ENCODE measurements at places on chromosomes 11 and 22.

- DNase-seq: no peak
These were observed 57.5 kb downstream of the ANO1 start for GRCh38 chr11:70135625-70136059.

- peak; percentile 70 for DNase-seq
These were observed 20.6 kb downstream of the APOBEC3H start for GRCh38 chr22:39117585-39118191.

DNA sequence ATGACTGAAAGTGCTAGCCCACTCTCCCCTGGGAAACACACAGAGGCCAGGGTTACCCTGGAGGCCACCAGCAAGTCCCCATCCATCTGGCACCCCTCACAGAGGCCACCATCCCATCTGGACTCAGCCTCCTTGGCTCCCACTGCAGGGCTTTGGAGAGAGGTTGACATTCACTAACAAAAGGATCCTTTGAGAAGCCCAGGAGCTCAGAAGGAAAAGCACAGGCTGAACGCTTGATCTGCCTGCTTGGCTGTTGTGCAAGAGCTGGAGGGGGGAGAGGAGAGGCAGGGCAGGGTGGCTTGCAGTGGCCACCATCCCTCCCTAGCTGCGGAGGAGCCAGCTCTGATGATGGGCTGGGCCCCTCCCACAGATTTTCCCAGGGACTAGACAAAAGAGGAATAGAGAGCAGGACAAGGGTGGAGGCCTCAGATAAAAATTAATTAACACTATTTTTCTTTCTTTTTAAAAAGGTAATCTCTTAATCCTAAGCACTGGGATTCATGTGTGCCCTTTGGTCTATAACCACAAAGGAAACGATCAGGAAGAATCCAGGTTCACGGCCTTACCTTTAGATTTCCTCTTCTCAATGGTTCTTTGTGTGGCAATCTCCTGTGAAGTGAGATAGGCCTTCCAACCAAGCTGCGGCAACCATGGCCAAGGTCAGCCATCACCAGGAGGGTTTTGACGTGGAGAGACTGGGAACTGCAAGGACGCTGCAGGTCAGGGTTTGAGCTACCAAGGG lies 154.7 kb downstream of the BARX2 start:
- no peak for DNase-seq

DNA sequence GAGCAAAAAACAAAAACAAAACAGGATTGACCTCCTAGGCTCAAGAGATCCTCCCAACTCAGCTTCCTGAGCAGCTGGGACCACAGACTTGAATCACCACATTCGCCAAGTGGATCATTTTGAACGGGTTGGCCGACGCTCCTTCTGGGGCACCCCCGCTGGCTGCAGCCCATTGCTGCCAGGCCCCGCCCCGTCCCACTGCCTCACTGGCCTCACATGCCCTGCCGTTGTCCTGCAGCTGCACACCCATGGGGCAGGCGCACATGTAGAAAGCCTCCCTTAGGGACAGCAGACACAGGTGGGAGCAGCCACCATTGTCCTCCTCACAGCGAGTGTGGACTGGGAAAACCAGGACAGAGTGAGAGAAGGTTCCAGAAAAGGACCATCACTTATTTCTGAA lies 154.5 kb downstream of the CRYBB2 start:
- DNase-seq: no peak

- DNase-seq: no peak
These were observed 35.3 kb downstream of the RTN4R start for GRCh38 chr22:20232781-20233180.

DNA sequence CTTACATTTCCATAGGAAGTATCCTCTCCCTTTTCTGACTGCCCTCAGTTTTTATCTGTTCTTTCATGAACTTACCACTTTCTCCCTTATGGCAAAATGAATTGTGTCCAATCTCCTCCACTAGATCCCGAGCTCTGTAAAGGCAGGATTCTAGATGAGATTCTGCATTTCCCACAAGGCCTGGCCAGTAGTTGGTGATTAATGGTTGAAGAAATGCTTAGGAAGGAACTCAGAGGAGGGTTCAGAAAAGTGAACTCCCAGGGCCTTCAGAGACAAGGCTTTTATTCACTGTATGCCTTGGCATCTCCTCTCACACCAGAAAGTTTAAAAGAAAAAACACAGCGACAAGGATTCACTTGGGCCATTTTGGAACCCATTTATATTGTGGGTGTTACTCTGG lies 66.2 kb downstream of the CCDC81 start:
- DNase-seq: no peak

- DNase-seq: no peak
These were observed 98.3 kb upstream of the HSD17B12 start for GRCh38 chr11:43582024-43582862.

DNA sequence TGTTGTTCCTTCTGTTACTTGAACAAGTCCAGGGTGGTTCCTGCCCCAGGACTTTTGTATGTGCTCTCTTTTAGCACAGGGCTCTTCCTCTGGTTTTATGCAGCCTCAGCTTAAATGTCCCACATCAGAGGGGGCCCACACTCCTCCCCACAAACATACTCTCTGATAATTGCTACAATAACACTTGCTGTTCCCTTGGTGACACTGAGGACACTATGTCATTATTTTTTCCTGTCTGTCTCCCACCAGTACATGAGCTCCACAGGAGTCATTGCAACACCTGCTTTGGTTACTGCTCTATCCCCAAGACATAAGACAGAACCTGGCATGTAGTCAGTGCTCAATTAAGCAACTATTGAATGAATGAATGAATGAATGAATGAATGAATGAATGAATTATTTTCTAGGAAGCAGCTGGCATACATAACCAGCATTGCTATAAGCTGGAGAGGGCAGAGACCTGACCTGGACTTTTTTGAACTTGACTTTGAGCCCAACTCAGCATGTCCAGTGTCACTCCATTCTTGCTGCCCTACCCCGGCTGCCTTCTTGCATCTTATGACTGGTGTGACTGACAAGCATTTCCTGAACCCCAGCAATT lies 7.5 kb upstream of the WNT7B start:
- no peak for DNase-seq

DNA sequence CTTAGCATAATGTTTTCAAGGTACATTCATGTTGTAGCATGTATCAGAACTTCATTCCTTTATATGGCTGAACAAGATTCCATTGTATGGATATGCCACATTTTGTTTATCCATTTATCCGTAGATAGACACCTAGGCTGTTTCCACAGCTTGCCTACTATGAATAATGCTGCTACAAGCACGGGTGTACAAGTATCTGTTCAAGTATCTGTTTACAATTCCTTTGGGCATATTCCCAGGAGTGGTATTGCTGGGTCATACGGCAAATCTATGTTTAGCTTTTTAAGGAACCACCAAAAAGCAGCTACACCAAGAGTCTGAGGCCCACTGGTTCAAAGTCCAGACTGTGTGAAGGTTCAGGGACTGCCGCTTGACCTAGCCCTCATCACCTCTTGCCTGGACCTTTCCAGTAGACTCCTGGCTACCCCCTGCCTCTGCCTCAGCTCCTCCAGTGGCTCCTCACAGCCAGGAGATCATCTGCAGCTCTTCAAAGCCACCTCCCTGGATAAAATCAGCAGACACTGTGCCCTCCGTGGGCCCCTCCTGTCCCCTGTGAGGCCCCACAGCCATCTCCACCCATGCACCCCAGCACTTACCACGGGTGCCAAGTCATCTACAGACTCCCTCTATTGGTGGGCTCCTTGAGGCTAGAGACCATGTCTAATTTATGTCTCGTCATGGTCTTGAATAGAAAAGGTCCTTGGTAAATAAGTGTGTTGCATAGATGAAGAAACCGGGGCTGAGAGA lies 160.3 kb downstream of the MN1 start:
- DNase-seq: no peak

DNA sequence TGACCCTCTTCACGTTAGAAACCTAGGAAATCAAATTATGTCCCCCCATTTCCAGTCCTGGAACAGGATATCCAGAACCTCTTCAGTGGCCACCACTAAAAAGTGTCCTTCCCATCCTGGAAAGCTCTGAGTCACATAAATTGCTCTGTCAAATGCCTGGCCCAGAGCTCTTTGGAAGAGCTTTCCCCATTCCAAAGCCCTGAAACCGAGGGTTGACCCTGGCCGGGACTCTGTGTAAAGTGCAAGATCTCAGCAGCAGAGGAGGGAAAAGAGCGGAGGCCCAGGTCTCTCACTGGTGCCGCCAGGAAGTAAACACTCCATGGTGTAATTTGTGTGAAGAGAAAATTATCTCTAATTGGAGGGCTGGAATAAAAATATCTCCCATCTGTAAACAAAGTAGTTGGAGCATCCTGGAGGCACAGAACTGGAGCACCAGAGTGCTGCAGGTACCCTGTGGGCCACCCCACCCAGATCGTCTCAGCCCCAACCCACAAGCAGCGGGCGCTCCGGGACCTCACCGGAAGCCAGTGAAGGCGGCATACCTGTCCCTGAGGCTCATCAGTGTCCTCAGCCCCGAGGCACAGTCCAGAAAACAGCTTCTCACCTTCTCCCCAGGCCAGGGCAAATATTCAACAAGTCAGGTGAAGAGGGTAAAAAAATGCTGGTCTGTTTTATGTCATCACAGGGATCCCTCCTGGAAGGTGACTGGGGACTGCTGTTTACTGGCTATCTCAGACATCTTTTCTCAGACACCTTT lies 4.7 kb upstream of the JAM3 start:
- no peak for DNase-seq

- DNase-seq: no peak
These were observed 453.1 kb downstream of the SOX6 start for GRCh38 chr11:15903246-15903645.

DNA sequence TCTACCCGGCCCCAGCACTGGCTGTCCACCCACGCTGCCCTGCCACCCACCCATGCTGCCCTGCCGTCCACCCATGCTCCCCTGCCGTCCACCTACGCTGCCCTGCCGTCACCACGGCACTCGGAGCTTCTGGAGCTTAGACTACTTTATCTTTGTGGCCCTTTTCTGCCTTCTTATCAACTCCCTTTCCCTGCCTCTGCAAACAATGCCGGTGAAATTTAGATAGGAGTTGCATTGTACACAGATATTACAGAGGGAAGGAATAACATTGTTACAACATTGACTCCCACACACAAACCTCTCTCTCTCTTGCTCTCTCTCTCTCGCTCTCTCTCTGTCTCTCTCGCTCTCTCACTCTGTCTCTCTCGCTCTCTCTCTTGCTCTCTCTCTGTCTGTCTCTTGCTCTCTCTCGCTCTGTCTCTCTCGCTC lies 33.7 kb upstream of the BRSK2 start:
- DNase-seq: no peak

DNA sequence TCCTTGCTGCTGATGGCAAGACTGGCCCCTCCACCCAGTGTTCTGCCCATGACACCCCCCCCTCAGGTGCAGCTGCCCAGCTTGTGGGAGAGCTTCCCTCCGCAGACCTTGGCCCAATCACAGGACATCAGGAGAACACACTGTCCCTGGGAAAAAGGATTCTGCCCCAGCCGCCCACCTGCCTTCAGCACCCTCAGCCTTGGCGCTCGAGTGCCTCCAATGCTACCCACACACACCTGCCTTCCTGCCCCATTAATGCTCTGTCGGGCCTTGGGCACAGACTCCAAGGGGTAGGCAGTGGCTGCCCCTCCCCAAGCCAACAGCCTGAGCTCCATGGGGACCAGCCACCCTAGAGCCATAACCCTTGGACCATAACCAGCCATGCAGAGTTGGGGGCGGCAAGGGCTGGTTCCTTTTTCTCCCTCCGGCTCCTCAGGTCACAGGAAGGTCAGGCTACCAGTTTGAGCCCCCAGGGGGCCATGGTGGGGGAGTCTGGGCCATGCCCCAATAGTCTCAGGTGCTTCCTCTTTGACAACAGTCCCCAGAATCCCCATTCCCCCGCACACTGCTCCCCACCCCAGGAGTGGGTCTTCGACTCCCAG lies 1.3 kb upstream of the ZNF70 start:
- DNase-seq: no peak

- no peak for DNase-seq
These were observed 198.7 kb downstream of the AASDHPPT start for GRCh38 chr11:106276126-106276525.

GRCh38 chr11:103668859-103669258 lies 367.6 kb upstream of the DDI1 start:
- no peak for DNase-seq

DNA sequence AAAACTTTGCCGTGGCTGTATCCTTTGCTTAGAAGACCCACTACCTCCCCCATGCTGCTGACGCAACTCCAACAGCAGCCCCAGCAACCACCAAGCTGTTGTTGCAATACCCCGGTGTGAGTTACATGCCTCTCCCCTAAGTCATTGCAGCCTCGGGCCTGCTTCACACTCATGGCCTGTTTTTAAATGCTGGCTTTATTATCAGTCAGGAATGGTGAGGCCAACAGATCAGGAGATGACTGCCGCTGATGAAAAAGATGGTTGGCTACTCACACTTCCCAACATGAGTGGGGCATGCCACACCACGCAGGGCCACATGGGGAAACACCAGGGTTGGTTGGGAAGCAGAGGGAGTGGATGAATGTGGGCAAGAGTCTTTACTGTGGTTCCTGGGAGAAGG lies 171.5 kb upstream of the SYT13 start:
- no peak for DNase-seq

DNA sequence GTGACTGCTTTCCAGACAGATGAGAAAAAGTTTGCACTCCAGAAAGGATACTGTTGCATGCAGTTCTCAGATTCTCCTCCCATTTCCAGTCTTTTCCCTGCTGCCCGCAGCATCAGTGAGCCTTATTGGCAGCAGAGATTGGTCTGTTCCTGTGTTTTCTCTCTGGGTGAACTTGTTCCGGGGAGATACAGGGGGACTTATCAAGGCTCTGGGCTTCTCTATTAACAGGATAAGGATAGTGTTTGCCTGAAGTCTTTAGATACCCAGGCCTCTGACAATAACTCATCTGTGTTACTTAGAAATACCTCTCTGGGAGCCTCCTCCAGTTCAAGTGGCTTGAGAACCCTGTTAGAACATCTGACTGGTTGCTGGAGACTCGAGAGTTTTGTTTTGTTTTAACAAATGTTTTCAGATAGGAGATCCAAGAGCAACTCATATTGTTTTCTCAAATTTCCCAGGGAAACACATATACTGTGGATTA lies 154.7 kb downstream of the BLID start:
- no peak for DNase-seq

- DNase-seq: no peak
These were observed 24.7 kb downstream of the PC start for GRCh38 chr11:66933531-66933930.

- no peak for DNase-seq
These were observed 689 bp downstream of the VSIG2 start for GRCh38 chr11:124751391-124751740.

DNA sequence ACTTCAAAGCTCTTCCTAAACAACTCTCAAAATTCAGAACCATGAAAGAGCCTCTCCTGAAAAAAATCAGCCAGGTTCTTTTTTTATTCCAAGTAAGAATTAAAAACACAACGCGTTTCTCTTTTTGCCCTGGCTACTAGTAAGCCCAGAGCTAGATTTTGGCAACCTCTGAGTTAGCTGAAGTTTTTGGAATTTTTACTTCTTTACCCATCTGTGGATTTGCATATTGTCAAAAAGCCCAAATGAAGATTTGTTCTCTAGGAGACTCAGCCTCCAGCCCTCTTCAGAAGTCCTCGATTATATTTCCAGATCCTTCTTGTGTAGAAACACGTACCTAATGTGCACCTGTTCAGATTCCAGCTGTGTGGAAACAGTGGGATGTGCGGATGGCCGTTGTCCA lies 517.9 kb downstream of the TBC1D22A start:
- no peak for DNase-seq

Measured in stimulated activated CD8-positive, alpha-beta memory T cell treated with anti-CD3 and anti-CD28 coated beads, Interleukin-7, amount 100 ng/mL, for 4 hours (primary cell).